COLO829 (cell line): ENCODE measurements at places on chromosomes 7 and 10.

- no peak for DNase-seq
Observed at GRCh38 chr10:13852872-13853271, 266.1 kb downstream of the PRPF18 start.

GRCh38 chr7:4113976-4114375 is 568.1 kb upstream of the FOXK1 start:
- no peak for DNase-seq

DNA sequence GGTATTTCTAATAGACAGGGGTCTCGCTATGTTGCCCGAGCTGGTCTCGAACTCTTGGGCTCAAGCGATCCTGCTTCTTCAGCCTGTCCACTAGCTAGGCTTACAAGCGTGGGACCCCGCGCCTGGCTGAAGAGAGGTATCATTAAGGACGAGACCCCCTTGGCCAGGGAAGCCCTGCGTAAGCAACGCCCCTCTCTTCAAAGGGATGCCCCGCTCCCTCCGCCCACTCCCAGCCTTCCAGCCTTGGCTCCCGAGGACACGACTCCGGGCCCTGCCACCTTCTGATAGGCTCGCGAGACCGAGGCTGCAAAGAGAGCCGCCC is 220 bp upstream of the ZKSCAN5 start:
- DNase-seq, result no peak

GRCh38 chr10:97117372-97117771 is 68.4 kb downstream of the SLIT1 start:
- DNase-seq, result no peak
